MG63 (cell line): ENCODE measurements at places on chromosomes 2 and 18.
A peak's percentile ranks its signal among the peaks of the same experiment; 100 is the strongest.

DNA sequence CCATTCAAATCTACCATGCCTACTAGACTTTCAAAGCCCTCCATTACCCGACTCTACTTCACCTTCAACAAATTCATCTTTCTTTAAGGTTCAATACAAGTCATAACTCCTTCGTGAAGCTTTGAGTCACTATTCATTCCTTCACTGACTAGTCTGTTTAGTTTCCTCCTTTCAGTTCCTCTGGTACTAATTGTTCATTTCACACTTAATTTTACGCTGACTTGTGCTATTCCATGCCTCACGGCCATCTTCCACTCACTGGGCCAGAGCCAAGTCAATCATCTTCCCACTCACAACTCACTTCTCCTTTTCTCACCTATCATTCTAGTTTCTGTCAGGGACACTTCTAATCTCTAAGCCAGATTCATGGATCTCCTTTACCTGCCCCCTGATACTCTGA lies 136.2 kb downstream of the MTX2 start:
- DNase-seq: no peak

DNA sequence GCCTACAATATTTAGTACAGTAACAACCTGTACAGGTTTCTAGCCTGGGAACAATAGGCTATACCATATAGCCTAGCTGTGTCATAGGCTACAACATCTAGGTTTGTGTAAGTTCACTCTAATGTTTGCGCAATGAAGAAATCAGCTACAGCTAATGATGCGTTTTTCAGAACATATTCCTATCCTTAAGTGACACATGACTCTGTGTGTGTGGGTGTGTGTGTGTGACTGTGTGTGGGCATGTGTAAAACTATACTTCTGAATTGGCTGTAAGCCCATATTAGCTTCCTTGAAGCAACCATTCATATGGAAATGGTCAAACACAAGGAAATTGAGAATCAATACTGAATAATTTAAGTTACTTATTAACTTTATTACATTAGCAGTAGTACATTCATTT lies 120.8 kb upstream of the SULT1C3 start:
- DNase-seq: no peak

DNA sequence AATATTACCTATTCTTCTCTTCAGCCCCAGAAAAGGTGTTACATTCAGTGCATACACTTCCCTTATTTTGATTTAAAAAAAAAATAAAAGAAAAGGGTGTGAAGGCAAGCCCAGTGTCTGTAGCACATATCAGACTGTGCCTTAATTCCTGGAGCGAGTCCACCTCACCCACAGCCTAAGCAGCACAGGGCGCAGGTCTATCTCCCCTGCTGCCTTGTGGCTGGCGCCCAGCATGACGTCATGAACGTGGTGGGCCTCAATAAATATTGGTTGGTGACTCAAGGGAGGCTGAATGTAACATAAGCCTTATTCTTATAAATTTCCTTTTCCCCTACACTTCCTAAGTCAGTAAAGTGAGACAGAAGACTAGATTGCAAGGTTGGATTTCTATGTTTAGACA lies 26.4 kb downstream of the ST3GAL5 start:
- peak; percentile 46 for DNase-seq

GRCh38 chr2:114735126-114735525 lies 292.7 kb downstream of the DPP10 start:
- DNase-seq: no peak

DNA sequence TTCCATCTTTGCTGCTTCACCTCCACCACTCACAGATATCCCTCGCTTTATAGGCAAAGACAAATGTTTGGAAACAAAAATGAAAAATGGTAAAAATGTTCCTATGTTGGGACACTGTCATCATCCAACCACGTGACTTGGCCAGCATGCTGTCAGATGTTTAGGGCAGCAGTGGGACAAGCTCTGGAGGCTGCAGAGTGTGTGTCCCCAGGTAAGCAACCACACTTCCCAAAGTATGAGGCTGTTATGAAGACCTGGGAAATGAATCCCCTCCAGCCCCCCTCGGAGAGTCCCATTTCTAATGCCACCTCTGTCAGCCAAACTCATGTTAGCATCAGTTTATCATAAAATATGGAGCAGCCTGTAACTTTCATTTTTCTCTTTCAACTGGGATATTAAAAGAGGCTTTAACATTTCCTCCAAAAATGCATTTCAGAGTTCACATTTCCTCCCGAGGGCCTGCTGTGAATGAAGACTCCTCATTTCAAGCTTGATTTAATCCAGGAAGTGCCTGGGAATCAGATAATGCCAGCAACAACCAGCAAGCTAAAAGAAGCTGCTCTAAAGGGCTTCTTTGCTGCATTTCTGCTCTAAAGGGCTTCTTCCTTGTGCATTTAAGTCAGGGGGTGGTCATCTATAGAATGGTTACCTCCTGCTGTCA lies 66.2 kb downstream of the APOB start:
- no peak for DNase-seq

- DNase-seq: no peak
Observed at GRCh38 chr2:48852938-48853337, 97.4 kb upstream of the LHCGR start.

DNA sequence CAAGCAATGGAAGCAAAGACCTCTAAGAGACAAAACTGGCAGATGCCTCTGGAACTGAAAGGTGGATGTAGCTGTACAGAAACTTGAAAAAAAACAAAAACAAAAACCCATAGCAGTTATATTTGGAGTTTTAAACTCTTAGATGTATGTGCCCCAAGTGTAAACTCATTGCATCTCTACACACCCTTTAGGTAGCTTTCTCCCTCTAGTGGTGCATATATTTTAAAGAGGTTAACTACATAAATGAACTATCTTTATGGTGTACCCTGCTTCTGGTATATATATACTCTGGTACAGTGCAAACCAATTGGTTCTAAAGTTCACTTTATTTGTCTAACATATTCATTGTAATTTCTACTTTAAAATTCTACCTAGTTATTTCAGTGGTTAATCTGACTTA lies 518.2 kb downstream of the NRXN1 start:
- no peak for DNase-seq

- no peak for DNase-seq
Observed at GRCh38 chr2:33406622-33407021, 69.8 kb upstream of the RASGRP3 start.

GRCh38 chr2:70830366-70830765 lies 5.2 kb downstream of the CD207 start:
- DNase-seq: no peak

DNA sequence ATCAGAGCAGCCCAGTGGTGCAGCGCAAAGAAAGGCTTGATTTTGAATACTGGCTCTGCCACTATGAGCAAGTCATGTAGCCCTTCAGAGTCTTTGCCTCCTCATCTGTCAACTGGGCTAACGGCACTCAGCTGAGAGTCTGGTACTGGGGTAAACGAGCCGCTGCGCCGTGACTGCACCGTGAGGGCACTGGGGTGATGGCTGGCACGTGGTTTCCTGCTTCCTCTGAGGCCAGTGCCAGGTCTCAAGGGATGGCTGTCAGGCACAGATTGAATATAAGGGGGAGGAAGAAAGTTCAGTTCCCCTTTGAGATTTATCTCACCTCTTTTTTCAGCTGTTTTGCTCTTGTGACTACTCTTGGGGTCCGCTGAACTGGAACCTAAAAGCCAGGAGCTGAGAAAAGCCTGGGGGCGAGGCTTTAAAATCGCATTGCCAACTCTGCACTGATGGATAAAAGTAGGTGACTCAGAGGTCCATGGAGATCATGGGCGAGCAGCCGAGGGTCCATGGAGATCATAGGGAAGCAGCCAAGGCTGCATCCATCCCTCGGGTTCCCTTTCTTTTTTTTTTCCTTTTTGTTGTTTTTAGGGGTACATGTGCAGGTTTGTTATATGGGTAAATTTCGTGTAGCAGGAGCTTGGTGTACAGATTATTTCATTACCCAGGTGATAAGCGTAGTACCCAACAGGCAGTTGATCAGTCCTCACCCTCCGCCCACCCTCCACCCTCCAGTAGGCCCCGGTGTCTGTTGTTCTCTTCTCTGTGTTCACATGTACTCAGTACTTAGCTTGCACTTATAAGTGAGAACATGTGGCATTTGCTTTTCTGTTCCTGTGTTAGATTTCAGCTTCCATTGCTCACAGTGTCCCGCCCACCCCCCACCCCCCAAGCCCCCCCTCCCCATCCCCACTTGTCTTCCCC lies 114.3 kb downstream of the SPP2 start:
- DNase-seq: no peak

- DNase-seq: peak; percentile 27
Observed at GRCh38 chr2:34419856-34420255, 820.8 kb upstream of the FAM98A start.

DNA sequence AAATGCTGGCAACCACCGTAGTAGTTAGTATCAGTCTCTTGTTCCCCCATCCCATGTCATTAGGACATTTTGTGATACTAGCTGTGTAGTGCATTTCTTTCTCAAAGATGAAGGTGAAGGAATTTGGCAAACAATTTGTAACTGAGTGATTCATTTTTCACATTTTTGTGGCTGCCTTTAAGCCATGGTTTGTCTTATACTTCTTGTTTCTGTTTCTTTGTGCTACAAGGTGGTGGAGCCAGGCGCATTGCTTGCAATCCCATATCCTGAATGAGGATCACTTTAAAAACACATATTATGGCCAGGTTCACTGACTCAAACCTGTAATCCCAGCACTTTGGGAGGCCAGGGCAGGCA lies 40.6 kb downstream of the GPD2 start:
- DNase-seq: peak; percentile 36

DNA sequence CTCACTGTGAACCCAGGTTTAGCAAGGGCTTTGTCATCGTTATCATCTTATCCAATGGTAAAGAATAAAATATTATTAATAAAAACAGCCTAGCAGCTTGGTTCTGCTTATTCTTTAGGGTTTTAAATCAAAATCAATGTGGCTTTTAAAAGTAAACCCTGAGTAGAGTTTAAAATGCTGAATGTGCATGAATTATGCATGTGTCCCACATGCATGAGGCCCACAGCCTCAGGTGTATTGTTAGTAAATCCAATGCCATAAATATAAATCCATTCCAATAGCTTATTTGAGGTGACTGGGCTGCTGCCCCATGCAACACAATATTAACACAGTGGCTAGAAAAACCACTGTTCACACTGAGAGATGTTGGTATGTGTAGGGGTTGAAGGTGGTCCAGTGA lies 254.1 kb downstream of the HNMT start:
- no peak for DNase-seq

DNA sequence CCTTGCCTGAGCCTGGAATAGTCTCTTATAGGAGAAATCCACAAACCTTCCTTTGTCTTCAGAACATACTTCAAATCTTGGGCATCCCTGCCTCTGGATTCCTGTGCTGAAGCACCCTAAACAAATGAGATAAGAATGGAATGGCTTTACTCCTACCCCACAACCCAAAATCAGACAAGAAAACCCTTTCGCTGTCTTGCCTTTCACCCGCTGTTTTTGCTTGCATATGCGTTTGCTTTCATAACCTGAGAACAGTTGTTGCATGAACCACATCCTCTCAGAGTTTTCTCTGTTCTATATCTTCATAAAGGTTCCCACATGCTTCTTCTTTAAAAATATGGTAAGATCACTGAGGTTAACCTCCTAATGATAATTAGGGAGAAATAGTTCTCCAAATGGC lies 132.1 kb upstream of the MAP3K20 start:
- no peak for DNase-seq

GRCh38 chr18:50410894-50411293 lies 36.0 kb downstream of the SKA1 start:
- DNase-seq: no peak

- DNase-seq: no peak
Observed at GRCh38 chr2:165635532-165635931, 158.5 kb downstream of the GALNT3 start.

DNA sequence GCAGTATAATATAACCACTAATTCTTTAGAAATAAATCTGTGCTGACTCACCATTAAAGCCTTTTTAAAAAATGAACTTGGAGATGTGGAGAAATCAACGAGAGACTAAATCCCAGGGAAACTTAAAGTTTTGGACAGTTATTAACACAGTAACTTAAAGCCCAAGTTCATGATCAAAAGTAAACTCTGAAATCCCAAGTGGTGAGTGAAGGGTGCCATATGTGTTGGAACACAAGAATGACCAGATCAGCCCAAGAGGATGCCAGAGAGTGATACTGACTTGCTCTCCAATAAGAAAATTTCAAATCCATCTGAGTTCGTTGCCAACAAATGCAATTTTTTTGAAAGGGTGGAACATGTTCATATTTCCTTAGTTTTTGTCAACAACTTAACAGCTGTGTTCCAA lies 838.1 kb upstream of the ACVR2A start:
- DNase-seq: peak; percentile 42

- no peak for DNase-seq
Observed at GRCh38 chr2:159251296-159252173, 35.0 kb downstream of the WDSUB1 start.

DNA sequence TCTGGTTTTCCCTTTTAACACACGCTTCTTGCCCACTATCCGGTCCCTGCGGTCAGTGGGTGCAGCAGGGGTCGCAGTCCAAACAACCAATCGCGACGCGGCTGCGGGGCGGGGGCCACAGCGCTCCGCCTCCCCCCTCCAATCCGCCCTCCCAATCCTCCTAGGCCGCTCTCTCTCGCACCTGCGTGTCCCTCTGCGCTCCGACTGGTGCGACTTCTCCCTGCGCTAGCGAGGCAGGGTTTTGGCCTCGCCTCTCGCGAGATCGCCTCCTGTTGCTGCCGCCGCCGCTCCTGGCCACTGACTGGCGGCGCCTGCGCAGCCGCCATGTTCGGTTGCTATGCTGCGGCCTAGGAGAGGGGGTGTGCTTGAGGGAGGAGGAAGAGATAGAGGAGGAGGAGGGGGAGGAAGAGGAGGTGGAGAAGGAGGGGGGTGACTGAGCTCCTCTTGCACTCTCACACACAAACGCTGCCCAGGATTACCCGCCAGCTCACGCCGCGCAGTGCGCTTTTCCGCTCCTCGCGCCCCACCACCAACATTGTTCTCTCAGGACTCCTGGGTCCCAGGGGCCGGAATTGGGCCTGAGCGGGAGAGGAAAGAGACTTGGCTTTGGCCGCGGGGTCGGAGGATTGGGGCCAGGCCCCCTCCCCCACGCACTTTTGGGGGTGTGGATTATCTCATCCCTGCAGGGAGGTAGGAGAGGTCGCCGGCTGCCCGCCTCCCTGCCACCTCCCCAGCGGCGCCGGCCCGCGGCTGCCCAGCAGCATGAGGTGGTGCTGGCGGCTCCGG lies at the start of gene PTPN4:
Gene PTPN4 (plus strand): TSS at position 472 of the 786 bp plus-strand sequence. CDS start 49,932 bp downstream, outside the sequence.
- peak; percentile 97 for DNase-seq

DNA sequence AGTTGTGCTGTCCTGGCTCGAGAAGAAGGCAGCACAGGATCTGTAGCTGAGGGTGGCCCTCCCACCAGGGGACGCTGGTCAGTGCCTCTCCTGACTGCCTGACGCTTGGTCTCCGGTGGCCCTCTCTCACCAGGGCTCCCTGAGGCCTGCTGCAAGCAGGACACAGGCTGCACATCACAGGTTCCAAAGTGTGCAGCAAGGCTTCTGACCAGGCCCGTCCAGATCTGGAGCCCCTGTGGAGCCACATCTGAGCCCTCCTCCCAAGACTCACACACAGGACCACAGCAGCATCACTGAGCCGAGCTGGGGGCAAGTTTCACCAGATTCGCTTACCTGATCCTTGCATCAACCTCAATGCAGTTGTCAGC lies 12.1 kb downstream of the AMER3 start:
- no peak for DNase-seq

- peak; percentile 72 for DNase-seq
Observed at GRCh38 chr18:22391407-22392345, 26.0 kb downstream of the CTAGE1 start.
